ENCODE measurements at places on chromosomes 4 and X. TPM values are rescaled to one million over a fixed set of nuclear protein-coding genes. Genes with fewer than 3 reads are reported as not detected.
A peak's percentile ranks its signal among the peaks of the same experiment; 100 is the strongest.

DNA sequence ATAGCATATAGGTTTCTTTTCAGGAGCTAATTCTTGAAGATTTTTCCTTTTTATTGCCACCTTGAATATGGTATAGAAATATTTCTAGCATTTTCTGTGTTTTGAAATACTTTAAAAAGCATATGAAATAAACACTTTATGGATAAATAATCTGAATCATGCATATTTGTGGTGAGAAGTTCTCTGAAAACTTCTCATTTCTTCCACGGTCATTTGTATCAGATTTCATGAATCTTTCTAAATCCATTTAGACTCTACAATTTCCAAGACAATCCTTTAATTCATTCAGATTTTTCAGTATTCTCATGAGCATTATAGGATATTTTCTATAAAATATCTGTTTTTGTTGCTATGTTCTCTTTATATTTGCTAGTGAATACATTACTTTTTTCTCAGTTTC, 16.2 kb upstream of the CA5B start:
- no peak for DNase-seq

- no peak for DNase-seq
Observed at GRCh38 chrX:41144873-41145272, 59.6 kb downstream of the USP9X start.

- peak; percentile 89 for DNase-seq
Observed at GRCh38 chrX:91434351-91435168, at the start of gene PABPC5. Gene PABPC5 (plus strand): TSS chrX:91434839. CDS start chrX:91435578, 739 bp downstream.

- DNase-seq = no peak
Observed at GRCh38 chrX:35006361-35006760, 63.8 kb downstream of the FAM47B start.

- DNase-seq = no peak
Observed at GRCh38 chr4:163702736-163703135, 208.2 kb downstream of the TMA16 start.

GRCh38 chrX:99184153-99184552, 1225.9 kb downstream of the PCDH19 start:
- no peak for DNase-seq

The NPY5R gene
- not detected for polyA plus RNA-seq

GRCh38 chr4:68724426-68724825, 54.0 kb upstream of the UGT2B15 start:
- no peak for DNase-seq

The BTC gene
- polyA plus RNA-seq = not detected

DNA sequence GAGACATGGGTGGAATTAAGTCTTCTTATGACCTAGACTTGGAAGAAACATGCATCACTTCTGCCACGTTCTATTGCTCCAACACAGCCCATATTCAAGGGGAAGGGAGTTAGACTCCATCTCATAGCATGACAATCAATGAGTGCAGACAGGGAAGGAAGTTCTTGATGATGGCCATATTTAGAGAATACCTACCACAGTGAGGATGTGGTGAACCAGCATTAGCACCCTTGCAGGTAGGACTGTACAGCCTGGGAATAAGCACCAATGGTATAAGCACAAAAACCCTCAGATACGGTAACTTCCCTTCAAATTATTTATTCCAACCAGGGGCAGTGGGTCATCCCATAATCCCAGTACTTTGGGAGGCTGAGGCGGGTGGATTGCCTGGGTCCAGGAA, 29.8 kb downstream of the PAGE2 start:
- DNase-seq = no peak

GRCh38 chrX:151776936-151777335, 42.4 kb downstream of the CNGA2 start:
- DNase-seq = no peak

DNA sequence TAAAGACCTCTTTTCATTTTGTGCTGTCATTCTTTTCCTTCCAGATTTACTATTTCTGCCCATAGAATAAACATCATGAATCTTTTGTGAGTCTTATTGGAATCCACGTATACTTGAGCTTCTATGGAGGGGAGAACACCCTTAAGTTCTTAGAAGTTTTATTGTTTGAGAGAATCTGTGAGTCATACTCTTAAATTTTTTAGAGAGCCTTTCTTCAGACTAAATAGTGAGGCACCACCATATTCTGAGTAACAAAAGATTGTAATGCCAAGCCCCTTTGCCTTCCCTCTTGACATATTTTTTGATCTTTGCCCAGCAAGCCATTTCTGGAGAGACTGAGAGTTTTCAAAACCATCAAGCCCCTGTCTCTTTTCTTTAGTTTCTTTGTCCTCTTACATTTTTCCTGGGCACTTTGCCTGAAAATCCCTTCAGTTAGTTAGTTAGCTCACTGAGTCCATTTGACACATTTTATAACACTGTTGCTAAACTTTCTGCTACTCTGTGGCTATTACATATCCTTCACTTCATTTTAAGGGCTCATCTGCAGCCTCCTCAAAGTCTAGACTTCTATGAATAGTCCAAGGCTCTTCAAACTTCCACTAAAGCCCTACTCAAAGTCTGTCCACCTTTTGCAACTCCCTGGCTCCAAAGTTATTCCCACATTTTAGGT, 65.3 kb upstream of the NDUFC1 start:
- DNase-seq = peak; percentile 37

The CSAG2 gene
- polyA plus RNA-seq = 3.8 TPM

The OR13H1 gene
- polyA plus RNA-seq = not detected

DNA sequence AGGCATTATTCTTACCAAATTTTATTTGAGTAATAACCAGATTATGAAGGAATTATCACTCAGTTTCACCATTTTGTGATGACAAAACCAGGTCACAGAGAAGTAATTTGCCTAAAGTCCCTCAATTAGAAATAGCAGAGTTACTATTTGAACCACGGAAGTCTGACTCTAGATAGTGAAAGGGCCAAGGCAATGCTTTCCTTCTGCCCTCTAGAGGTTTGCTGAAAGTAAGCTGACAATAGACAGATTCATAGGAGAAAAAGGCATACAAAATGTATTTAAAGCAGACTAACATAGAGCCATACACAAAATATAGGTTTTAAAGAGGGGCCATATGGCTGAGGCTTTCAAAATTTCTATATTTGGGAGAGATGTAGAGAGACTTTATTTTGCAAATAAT, 43.1 kb downstream of the CXXC4 start:
- DNase-seq = peak; percentile 29

The MAGEA2B gene
- 2.6 TPM for polyA plus RNA-seq

GRCh38 chrX:12360986-12361598, 222.8 kb downstream of the FRMPD4 start:
- no peak for DNase-seq

GRCh38 chr4:89284020-89284424, 23.6 kb downstream of the GPRIN3 start:
- no peak for DNase-seq

- DNase-seq = no peak
Observed at GRCh38 chrX:49949961-49950360, 27.6 kb downstream of the CLCN5 start.

DNA sequence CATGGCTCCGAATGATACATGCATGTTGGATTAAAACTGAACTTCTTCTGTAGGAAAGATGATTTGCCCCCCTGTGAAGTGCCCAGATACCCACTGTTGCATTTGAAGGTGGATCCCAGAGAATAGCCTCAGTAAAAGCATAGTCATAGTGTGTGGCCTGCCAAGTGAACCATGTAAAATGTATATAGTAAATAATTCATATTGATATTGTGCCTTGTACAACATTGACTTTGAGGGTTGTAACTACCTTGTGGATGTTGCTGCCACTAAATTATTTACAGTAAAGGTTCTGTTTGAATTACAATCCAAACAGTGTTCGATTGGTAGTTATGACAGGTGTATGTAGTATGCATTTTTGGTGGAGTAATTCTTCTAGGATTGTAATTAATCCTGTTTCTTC, 19.2 kb downstream of the TMEM131L start:
- DNase-seq = no peak

The FABP2 gene
- not detected for polyA plus RNA-seq

DNA sequence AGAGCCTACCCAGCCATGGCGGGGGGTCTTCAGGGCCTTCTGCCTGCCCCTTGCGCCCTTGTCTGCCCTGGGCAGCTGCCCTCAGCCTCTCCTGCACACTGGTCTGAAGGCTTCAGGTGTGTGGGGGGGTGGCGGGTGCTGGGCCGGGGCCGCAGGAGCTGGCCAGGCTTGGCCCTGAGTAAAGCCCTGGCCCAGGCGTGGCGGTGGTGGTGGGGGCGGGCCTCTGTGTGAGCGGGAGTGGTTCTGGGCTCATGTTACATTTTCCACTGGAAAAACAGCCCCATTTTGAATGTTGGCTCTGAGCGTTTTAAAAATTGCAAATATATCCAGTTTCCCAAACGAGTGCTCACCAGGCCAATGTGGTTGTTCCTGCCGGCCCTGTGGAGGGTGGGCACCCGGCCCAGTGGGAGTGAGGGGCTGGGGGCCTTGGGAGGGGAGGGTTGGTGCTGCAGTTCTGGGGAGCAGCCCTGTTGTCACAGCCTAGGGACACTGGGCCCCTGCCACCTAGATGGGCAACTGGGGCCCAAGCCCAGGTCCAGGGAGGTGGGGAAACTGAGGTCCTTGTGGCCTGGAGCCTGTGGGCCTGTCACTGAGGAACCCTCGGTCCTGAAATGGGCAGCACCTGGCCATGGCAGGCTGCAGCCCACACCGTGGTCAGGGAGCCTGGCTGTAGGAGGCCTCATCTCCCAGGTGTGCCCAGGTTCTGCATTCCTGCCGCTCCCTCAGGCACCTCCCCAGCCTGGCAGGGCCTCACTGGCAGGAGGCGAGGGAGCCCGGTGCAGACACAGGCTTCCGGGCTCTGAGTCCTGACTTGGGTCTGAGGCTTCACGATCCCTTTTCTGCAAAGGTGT, 28.3 kb downstream of the FGFRL1 start:
- no peak for DNase-seq

- no peak for DNase-seq
Observed at GRCh38 chr4:37646247-37646646, 39.9 kb downstream of the RELL1 start.

- no peak for DNase-seq
Observed at GRCh38 chr4:141524116-141524515, 112.3 kb upstream of the IL15 start.

- DNase-seq = peak; percentile 20
Observed at GRCh38 chr4:186724864-186725468, 1.3 kb upstream of the FAT1 start.

DNA sequence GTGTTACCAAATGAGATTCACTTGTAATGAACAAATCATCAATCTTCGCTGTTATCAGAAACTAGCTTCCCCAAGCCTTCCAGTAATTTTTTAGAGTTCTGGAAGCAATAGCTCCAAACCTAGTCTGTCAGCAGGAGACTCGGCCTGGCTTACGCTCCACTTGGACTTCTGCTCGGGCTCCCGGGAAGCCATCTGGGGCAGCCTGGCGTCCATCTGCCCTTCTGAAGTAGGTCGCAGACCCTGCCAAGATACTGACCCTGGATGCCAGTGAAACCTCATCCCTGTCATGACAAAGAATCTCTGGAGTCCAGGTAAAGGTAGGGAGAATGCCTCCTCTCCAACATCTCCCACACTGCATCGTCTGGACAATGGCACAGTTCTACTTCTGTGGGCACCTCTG, 493.8 kb upstream of the ZFP42 start:
- DNase-seq = no peak

The ALB gene
- 3.9 TPM for polyA plus RNA-seq

DNA sequence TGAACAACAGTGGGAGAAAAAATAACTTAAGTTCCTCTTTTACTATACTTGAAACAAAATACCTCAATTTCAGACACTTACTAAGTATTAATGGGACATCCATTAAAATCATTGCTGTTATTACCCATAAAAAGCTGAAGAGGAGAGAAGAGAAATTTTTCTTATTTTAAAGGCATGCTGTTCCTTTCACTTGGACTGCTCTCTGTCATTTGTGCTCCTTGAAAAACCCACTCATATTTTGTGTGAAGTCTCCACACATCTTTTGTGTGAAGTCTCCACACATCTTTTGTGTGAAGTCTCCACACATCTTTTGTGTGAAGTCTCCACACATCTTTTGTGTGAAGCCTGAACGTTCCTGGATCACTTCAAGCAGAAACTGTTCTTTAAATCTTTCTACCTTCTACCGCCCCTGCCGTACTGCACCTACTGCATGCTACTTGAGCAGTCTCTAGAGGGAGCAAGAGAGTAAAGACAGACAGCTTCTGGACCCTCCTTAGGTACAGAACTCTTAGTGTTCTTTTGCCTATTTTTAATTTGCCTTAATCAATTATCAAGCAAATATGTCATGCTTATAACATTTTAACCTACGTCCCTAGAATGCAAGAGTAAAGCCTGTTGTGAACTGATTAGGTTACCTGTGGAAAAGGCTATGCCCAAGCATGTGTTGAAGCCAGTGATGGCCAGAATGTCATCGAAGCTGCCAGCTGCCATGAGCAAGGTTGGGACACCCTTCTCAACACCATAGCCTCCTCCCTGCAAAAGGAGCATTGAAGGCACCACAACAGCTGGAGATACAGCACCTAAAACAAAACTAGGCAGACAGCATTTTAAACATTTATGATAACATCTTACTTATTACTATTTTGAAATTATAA, 27.1 kb upstream of the SLC9B1 start:
- peak; percentile 77 for DNase-seq

DNA sequence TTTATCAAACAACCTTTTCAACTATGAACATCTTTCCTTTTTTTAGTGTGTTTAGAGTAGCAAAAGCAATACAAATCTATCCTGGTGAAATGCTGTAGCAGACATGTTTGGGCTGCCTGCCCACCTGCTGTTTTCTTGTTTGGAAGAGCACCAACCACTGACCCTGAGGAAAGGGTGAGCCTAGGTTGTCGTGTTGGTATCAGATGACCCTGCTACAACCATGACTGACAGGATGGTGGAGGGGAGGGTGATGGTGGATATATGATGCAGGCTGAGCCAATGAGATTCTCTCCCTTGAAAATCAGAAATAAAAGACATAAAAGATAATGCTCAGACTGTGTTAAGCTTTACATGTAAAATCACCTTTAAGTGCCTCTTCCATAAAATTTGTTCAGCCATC, 201.2 kb downstream of the NPNT start:
- no peak for DNase-seq

DNA sequence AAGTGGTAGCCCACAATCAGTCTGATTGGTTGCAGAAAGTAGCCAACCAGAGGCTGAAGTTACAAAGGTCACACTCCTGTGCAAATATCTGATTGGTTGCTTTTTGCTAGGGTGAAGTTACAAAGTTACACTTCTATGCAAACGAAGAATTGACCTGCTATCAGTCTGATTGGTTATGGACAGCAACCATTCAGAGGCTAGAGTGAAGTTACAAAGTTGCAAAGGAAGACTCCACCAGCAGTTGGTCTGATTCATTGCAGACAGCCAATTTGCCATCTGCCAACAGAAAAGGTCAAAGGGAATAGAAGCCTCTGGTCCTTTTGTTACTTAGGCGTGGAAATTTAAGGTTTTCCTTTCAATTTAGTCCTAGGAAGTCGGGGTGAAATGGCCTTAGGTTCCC, 377.7 kb downstream of the PRDM5 start:
- DNase-seq = no peak

The PAK3 gene
- polyA plus RNA-seq = 1.4 TPM

The AWAT2 gene
- polyA plus RNA-seq = not detected

The MFAP3L gene
- 4.3 TPM for polyA plus RNA-seq

DNA sequence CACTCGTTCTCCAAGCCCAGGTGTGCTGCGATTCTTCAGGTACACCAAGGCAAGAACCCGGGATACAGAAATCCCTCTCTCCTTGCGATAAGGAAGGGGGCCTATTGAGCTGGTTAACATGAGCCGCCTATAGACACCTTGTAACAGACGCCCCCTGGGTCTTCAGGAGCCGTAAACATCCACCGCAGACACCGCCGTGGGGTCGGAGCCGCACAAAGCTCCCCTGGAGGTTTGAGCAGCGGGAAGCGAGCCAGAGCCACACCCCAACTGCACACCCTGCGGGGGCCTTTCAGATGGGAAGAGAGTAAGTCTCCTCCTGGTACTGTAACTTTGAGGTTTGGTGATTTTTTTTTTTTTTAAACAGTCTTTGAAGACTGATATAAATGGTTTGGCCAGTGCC, 46.6 kb downstream of the ZFP42 start:
- DNase-seq = no peak

The MTNR1A gene
- polyA plus RNA-seq = not detected

Measured in brain (organoid and tissue), 16 donors.